Type B pancreatic cell (in vitro differentiated cells): ENCODE measurements at places on chromosomes 16 and 17.

- DNase-seq = no peak
Measured at GRCh38 chr16:81469710-81470535, 25.3 kb downstream of the CMIP start.

DNA sequence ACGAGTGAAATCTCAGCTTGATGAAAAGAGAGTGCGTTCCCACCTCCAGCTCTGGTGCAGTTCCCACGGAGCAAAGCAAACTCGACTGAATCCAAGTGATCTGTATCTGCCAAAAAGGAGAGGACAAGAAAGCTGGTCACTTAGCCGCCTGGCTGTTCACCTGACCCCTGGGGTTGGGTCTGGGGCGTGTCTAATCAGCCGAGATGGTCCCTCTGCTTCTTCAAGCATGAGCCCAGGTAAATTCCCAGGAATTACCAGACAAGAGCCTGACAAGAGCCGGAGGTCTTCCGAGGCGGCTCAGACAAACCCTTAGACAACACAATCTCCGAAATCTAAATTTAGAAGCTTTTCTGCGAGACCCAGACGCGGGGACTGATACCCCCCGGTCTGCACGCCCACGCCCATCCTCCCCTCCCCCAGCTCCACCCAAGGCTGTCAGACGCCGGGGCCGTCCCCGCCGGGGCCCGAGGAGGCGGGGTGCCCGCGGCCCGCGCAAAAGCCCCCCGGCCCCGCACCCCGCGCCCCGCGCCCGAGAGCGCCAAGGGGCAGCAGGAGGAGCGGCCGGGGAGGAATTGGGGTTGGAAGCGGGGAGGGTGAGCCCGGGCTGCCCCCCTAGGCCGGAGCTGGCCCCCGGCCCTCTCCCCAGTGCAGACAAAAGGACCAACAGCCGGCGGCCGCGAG, 674 bp downstream of the ZNF821 start:
- DNase-seq = peak; percentile 70

- no peak for DNase-seq
Measured at GRCh38 chr16:83939266-83939855, 13.7 kb upstream of the OSGIN1 start.

DNA sequence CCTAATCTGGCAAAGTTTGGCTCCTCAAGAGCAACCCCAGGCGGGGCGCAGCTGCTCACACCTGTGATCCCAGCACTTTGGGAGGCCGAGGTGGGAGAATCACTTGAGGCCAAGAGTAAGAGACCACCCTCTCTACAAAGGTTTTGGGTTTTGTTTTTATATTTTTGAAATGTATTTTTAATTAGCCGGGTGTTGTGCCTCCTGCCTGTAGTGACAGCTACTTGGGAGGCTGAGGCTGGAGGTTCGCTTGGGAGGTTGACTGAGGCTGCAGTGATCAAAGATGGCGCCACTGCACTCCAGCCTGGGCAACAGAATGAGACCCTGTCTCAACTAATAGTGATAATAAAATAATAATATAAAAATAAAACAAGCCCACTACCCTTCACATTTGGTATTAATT, 756 bp upstream of the USP7 start:
- DNase-seq = no peak

GRCh38 chr17:2636169-2636930, 42.9 kb downstream of the PAFAH1B1 start:
- no peak for DNase-seq

- DNase-seq = no peak
Measured at GRCh38 chr16:84314373-84314772, 19.7 kb downstream of the WFDC1 start.

DNA sequence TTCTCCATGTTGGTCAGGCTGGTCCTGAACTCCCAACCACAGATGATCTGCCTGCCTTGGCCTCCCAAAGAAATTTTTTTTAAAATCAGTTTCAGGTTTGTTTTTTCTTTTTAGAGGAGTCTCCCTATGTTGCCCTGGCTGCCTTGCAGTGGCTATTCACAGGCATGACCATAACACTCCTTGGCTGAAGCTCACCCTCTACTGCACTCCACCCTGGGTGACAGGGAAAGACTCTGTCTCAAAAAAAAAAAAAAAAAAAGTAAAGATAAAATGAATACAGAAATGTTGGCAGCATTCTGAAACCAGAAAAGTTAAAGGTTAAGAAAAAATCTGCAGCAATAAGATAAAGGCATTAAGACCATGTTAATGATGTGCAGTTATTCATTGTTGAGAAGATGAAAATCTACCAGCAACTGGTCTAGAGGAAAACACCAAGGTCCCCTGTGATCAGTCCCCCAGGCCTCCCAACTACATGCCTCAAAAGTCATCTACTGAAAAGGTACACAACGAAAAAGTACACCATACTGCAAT, 15.1 kb downstream of the YWHAE start:
- DNase-seq = no peak

DNA sequence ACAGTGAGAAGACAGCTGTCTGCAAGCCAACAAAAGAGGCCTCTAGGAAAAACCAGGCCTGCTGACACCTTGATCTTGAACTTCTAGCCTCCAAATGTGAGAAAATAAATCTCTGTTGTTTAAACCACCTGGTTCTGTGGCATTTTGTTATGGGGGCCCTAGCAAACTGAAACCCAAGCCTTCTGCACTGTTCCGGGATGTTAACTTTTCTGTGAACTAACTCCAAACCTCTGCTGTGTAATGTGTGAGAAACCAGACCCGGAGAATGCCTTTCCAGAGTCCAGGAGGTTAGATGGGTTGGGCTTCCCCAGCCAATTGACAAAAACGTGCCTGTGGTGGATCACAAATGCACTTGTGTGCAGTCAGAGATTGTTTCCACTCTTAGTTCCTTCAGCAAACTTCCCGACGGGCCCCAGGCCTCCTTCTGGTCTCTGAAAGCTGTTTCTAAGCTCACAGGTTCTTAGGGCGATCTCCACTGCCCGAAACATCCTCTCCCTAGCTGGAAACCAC, 13.6 kb upstream of the GGA2 start:
- DNase-seq = no peak

GRCh38 chr17:6027342-6028024, 42.7 kb upstream of the WSCD1 start:
- DNase-seq = no peak
